ENCODE measurements at places on chromosomes 5 and 9.

GRCh38 chr5:96096724-96097123 lies 135.1 kb upstream of the ELL2 start:
- no peak for DNase-seq

DNA sequence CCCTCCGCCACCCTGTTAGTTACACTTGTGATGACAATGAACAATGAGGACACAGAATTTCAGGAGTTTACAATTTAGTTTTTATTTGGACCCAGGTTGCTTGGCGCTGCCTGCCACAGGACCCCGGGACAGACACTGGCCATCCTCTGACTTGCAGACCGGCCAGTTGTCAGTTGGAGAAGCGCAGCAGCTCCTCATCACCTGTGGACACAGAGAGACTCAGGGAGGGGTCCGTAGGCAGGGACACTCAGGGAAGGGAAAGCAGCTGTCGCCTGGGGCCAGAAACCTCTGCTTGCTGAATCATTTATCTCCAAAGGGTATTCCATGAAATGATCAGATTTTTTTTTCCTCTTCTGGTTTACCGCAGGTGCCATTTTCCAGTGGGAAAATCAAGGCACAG lies 18.0 kb downstream of the AMBP start:
- DNase-seq = no peak

- no peak for DNase-seq
These were observed 43.2 kb upstream of the ANKRD33B start for GRCh38 chr5:10520706-10521105.

- DNase-seq = no peak
These were observed 5.7 kb upstream of the NIPAL4 start for GRCh38 chr5:157454273-157454672.

- no peak for DNase-seq
These were observed 7.1 kb downstream of the PLCXD3 start for GRCh38 chr5:41503310-41503709.

GRCh38 chr9:125841444-125841843 lies 94.3 kb downstream of the PBX3 start:
- no peak for DNase-seq

DNA sequence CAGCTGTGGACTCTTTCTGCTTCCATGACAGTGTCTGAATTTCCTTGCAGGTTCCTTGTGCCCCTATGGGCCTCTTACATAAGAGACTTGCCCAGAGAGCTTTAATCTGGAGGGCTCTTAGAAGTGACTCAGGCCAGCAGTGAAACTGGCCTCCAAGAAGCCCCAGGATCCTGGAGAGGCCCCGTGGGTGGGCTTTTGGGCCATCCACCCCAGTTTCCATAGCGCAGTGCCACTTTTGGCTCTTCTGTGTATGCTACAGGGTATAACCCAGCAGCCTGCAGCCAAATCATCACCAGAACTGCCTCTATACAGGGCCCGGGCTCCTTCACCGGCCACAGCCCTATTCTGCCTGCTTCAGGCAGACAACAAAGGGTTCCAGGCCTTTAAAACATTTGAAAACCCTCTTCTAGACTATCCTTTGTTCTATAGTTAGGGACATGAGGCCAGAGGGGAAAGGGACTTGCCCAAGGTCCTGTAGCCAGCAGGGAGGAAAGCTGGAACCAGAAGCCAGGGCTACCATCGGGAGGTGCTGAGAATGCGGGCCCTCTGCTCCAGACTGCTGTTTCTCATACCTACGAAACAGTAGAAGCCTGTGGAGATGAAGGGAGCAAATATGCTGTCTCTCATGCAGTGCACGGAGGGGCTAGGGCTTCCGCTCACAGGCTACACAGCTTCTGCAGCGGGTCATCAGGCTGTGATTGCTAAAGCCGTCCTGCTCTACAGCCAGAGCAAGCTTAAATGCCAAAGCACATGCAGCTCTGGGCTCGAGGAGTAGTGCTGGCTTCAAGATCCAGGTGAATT lies 18.0 kb downstream of the SH3PXD2B start:
- no peak for DNase-seq

- no peak for DNase-seq
These were observed 1.1 kb downstream of the PRR7 start for GRCh38 chr5:177447611-177448243.

GRCh38 chr5:147387109-147387508 lies 122.8 kb downstream of the DPYSL3 start:
- no peak for DNase-seq

DNA sequence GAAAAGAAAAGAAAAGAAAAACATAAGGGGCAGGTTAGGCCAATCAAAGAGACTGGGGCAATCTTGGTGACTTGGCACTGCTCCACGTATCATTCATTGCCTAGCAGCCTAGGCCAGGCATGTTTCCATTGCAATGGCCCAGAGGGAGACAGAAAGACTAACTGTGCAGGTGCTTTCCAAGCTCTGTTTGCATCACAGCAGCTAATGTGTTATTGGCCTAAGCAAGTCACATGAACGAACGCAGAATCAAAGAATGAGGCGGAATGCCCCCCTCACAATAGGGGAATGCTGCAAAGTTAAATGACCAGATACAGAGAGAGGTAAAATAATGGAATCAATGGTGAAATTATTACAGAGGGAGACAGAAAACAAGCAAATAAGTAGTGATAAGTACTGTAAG lies 11.1 kb upstream of the VPS13A start:
- DNase-seq = no peak

DNA sequence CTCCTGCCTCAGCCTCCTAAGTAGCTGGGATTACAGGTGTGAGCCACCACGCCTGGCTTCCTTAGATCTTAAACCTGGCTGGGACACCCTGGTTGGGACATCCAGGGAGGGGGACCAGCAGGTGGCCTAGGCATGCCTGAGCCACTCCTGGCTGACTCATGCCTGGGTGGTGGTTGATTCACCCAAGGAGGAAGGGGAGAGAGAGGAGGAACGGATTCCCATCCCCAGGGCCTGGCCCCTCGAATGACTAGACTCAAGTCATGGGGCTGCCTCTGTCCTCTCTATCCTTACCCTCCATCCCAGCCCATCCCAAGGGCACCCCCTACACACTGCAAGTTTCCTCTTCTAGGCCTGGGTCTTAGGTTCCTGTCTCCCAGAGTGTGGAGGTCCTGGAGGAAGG lies 12.7 kb downstream of the EEIG1 start:
- DNase-seq = no peak

DNA sequence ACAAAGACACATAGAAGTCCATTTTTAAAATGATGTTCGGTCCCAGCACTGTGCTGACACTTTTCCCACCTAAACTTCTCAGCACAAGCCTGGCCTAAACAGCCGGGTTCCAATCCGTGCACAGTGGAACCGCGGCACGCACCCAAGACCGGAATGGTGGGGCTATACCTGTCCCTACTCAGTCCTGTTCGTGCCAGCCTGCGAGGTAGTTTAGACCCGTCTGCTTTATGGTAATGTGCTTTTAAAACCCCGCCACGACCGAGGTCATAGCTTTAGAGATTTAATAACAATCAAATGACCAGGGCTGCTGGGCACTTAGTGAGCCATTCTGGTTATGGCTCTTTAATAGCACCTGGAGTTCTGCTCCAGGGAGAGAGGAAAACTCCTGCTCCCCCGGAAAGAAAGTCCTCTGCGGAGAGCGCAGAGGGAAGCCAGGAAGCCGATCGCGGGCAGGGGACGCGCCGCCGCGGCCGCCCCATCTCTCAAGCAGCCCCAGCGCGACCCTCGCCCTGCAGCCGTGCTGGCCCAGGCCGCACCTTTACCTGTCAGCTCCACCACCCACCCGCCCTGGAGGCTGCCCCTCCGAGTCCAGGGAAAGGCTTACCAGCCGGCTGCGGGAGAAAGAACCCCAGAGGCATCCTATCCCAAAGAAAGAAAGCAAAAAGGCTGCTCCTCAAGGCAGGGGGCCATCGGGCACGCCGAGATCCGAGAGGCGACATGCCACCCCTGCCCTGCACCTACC lies 511 bp downstream of the ARL15 start:
- DNase-seq = no peak

GRCh38 chr5:91182763-91183162 lies 200.4 kb downstream of the ARRDC3 start:
- no peak for DNase-seq

DNA sequence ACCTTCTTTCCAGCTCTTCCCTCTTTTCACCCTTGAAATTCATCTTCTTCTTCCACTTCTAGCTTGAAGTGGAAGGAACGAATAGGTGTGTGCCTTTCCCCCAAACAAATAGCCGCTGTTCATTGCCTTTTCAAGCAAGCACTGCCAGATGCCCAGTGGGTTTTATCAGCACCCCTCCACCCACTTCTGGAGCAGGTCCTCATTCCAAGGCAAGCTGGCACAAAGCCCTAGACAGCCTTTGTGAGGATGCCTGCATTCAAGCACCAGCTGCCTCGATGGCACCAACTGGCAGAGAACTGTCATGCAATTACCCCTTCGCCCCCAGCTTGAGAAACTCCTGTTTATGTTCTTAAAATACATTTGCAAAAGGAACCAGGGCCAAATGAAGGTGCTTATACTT lies 36.5 kb downstream of the SERINC5 start:
- no peak for DNase-seq

GRCh38 chr9:68515326-68516017 lies 25.2 kb downstream of the TMEM252 start:
- no peak for DNase-seq

Data from central memory CD8-positive, alpha-beta T cell (primary cell).